ENCODE measurements at places on chromosomes 7 and 10. TPM values are rescaled to one million over a fixed set of nuclear protein-coding genes. Genes with fewer than 3 reads are reported as not detected.

DNA sequence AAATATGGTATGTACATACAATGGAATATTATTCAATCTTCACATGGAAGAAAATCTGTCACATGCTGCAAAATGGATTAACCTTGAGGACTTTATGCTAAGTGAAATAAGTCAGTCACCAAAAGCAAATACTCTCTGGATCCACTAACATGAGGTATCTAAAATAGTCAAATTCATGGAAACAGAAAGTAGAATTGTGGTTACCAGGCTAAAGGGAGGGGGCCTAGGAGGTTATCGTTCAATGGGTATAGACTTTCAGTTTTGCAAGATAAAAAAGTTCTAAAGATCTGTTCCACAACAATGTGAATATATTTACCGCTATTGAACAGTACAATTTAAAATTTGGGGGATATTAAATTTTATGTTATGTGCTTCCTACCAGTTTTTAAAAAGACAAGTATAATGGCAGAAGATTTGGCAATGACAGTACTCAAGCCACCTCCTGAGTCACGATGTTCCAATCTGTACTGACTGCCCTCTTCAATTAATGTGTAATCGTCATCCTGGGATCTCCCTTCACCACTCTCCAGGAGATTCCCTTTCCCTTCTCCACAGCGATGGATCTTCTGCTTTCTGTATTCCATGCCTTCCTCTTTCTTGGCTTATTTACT is 32.3 kb upstream of the IL6 start:
- no peak for DNase-seq

The TAS2R5 gene
- 0.22 TPM for total RNA-seq

The CALML5 gene
- total RNA-seq = not detected

DNA sequence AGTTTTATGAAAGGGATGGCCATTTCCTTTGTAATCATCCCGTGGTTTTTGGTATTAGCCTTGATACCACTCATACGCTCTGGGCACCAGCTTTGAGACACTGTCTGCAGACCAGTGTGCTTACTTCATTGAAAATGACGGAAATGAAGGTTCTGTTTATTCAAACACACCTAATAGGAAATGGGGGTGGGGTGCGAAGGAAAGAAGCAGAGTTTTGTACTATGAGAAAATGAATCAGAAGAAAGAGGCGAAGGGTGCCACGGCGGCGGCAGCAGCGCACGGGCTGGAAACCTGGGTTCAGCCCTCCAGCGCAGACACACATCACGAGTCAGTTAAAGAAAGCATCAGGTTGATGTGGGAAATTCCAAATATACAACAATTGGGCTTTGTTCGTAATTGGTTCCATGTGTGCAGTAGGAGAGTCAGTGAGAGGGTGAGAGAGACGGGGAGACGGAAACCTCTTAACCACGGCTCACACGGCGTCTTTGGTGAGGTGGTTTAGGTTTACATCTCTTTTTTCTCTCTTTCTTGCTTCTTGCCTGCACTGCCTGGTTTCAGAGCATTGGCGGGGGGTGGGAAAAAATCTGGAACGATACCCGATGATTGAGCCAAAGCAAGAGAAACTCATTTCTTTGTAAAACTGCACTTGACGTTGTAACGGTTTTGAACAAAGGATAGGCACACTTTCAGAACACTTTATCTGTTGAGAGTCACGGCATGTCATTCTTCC is 321.2 kb downstream of the FRMD4A start:
- peak; percentile 58 for DNase-seq

The ZNF804B gene
- total RNA-seq = not detected

The CELF2 gene
- total RNA-seq = 3.1 TPM

GRCh38 chr10:30680908-30681307 is 51.4 kb upstream of the LYZL2 start:
- DNase-seq = no peak

DNA sequence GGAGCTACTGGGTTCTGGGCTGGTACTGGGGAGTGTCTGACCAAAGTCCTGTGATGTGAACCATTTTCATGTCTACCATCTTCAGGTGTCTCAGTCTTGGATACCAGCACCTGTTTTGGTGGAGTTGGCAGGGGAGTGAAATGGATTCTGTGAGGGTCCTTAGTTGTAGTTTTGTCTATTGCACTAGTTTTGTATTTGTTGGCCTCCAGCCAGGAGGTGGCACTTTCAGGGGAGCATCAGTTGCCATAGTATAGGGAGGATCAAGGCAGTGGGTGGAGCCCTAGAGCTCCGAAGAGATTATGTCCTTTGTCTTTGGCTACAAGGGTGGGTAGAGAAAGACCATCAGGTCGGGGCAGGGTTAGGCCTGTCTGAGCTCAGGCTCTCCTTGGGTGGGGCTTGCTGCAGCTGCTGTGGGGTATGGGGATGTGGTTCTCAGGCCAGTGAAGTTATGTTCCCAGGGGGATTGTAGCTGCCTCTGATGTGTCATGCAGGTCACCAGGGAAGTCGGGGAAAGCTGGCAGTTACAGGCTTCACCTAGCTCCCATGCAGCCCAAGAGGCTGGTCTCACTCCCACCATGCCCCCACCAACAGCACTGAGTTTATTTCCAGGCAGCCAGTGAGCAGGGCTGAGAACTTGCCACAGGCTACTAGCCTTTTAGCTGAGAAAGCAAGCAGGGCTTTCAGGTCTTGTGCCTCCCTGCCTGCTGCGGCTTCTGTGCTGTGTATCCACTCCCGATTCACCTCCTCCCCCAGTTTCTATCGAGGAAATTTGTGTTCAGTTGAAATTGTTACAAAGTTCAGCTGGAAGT is 153.1 kb downstream of the ZNF365 start:
- DNase-seq = no peak

GRCh38 chr7:134818613-134819345 is 39.3 kb downstream of the CALD1 start:
- no peak for DNase-seq

The HOXA3 gene
- total RNA-seq = 2.4 TPM

The C10orf95 gene
- 0.22 TPM for total RNA-seq

GRCh38 chr10:44581996-44582395 is 197.1 kb upstream of the CXCL12 start:
- no peak for DNase-seq

GRCh38 chr7:139043823-139044812 is 8.3 kb upstream of the ZC3HAV1L start:
- peak; percentile 31 for DNase-seq

DNA sequence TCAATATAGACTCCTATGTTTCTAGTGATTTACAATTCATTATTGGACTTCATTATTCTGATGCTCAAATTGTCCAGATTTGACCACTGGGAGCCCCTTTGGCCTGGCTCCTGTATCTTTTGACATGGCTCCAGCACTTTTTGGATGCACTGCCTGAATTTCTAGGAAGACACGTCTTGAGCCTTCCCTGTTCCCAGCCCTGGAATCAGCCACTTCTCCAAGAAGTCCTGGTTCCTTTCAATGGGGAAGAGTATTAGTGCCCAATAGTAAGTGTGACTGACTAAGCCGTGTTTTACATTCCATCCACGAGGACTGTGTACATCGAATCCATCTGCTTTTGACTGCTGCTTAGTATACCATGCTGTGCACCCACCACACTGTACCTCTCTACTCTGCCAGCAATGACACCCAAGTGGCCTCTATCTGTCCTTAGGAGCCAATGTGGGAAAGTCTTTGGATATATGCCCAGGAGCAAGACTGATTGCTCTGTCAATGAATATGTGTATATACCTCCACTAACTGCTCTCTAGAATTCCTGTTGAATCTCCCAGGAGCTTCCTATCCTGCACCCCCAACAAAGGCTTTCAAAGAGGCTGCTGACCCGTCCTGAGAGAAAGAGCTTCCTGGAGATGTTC is 23.2 kb upstream of the NPFFR1 start:
- DNase-seq = no peak

DNA sequence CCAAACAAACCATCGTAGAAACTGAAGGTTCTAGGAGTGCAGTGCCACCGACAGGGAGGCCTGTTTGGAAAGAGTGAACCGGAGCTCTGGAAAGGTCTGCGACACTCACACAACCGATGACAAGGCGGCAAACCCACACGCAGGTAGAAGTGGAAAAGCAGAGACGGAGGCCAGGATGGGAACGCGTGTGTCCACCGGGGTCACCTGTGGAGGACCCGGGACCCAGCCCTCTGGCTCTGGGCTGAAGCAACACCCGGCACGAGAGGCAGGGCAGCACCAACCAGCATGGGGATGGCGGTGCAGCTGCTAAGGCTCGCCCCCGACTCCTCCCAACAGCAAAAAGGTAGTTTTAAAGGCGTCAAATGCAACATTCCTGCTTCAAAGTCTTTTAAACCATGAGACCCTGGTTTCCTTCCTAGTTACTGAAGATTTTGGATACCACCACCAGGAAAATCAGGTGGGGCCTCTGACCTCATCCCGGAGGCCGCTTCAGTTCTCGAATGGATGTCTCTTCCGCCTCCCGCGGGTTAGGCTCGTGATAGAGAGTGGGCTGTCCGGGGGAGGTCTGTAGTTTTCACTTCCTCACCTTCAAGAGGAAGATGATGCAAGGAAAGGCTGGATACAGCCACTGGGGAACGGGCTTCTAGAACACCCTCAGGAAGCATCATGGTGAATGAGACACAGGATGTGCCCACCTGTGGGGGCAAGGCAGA is 115.5 kb downstream of the SMURF1 start:
- DNase-seq = no peak

- no peak for DNase-seq
Observed at GRCh38 chr7:142974626-142975025, 12.5 kb upstream of the KEL start.

- no peak for DNase-seq
Observed at GRCh38 chr7:122269241-122269640, 35.3 kb downstream of the FEZF1 start.

GRCh38 chr10:34911661-34912205 is 96.6 kb upstream of the PARD3 start:
- no peak for DNase-seq

DNA sequence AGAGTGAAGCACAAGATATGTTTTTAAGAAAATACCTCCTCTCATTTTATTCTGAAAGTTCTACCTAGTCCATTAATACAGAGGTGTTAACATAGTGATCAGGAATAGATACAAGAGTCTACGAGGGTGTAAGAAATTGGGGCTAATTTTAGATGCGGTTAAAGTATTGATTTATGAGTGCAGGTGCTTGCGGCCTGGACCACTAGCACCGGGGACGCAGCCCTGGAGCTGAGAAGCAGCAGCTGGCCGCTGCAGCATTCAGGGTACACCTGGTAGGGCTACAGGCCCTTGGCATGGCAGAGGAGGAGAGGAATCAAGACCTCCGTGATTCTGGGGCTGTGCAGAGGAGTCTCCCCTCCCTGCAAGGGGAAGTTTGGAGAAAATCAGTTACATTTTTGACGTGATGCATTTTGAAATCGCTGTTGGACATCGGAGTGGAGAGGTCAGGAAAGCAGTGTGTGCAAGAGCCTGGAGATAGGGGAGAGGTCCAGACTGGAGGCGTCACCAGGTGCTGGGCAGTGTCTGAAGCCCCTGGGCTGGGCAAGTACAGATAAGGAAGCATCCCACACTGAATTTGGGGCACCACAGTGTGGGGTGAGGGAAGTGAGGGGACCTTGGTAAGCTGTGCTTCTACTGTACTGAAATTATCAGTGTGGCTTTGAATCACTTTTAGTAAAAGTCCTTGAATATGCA is 112.3 kb downstream of the VWC2 start:
- DNase-seq = no peak

DNA sequence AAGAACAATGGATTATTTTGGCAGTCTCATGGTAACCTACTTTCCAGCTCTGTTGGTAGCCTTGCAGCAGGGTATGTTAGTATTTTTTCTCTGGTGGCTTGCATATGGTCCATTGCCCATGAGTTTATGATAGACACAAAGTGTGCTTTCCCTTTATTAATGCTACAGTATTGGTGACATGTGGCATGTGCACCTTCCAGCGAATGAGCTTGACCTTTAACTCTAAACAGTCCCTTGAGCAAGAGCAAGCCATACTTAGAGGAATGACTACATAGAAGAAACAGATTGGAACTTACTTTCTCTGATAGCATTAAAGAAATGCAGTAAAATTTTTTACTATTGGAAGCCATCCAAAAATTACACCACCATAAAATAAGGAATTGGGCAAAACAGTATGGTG is 73.9 kb downstream of the VTI1A start:
- DNase-seq = no peak

The COL13A1 gene
- 1.2 TPM for total RNA-seq

DNA sequence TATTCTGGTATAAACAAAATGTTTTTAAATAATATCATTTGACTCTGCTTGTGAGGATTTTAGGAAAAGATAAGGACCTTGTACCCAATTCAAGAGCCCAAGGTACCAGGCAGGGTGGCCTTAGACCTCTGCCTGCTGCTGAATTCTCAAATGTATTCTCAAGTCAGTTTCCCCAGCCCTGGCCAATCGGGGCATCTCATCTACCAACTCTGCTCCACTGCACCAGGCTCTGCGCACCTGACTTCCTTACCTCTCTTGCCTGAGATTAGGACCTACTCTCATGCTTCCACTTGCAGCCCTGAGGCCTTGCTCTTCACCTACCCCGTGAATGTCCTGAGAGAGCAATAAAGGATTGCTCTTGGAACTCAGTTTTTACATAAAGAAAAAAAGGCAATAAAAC is 69.6 kb upstream of the EZH2 start:
- DNase-seq = no peak

GRCh38 chr10:24720096-24720495 is 3.6 kb downstream of the ARHGAP21 start:
- no peak for DNase-seq

- peak; percentile 56 for DNase-seq
Observed at GRCh38 chr10:69801434-69802315, at the start of gene COL13A1. Gene COL13A1, plus strand, starts transcription at chr10:69801906. Its CDS starts 518 bp downstream, at chr10:69802424.

- peak; percentile 52 for DNase-seq
Observed at GRCh38 chr10:90197766-90198165, 496.4 kb downstream of the KIF20B start.

- DNase-seq = no peak
Observed at GRCh38 chr10:103838070-103838395, 17.3 kb downstream of the SH3PXD2A start.

DNA sequence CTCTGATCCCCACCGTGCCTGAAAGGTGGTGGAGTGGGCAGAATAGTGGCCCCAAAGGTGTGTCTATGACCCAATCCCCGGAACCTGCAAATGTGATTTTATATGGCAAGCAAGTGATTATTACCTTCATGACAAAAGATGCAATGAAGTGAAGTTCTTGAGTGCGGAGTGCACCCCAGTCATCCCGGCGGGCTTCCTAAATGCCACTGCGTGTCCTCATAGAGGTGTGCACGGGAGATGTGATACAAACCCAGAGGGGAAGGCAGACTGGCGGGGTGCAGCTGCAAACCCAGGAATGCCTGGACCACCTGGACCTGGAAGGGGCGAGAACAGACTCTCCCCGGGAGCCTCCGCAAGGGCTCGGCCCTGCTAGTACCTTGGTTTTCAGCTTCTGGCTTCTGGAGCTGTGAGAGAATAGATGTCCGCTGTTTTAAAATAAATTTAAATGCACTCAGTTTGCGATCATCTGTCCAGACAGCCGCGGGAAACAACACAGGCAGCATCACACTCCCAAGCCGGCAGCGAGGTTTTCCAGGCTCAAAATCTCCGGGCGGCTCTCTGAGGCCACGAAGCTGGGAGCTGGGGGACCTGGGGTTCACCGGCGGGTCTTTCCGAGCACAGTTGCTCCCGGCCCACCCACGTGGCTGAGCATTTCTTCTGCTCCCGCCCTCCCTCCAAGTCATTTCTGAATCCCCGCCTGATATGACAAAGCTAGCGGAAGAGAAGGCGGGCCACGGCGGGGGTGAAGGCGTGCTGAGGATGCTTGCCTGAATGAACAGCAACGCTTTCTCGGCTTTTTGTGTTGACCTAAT is 50.4 kb upstream of the EBF3 start:
- no peak for DNase-seq

The MKI67 gene
- total RNA-seq = 8.5 TPM

Data from lung microvascular endothelial cell (primary cell).